ENCODE measurements at places on chromosomes 16 and 17.
A peak's percentile ranks its signal among the peaks of the same experiment; 100 is the strongest.

GRCh38 chr16:86324320-86324719 lies 186.0 kb upstream of the FOXF1 start:
- no peak for DNase-seq

DNA sequence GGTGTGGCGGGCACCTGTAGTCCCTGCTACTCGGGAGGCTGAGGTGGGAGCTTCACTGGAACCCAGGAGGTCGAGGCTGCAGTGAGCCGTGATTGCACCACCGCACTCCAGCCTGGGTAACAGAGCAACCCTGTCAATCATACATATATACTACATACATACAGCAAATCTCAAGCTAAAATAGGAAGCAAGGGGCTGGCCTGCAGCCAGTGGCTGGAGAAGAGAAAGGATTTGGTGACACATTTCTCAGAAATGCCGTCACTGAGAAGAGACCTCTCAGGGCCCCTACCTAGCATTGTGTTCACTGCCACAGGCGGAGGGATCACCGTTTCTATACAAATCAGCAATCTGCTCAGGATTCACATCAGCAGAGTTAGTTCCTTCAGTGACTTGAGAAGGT lies 16.9 kb downstream of the NARF start:
- no peak for DNase-seq

- peak; percentile 9 for DNase-seq
Observed at GRCh38 chr16:4200000-4200780, 41.7 kb downstream of the SRL start.

- no peak for DNase-seq
Observed at GRCh38 chr17:58534901-58535421, 20.5 kb upstream of the MTMR4 start.

GRCh38 chr17:59620518-59621259 lies 994 bp downstream of the CLTC start:
- DNase-seq: no peak

DNA sequence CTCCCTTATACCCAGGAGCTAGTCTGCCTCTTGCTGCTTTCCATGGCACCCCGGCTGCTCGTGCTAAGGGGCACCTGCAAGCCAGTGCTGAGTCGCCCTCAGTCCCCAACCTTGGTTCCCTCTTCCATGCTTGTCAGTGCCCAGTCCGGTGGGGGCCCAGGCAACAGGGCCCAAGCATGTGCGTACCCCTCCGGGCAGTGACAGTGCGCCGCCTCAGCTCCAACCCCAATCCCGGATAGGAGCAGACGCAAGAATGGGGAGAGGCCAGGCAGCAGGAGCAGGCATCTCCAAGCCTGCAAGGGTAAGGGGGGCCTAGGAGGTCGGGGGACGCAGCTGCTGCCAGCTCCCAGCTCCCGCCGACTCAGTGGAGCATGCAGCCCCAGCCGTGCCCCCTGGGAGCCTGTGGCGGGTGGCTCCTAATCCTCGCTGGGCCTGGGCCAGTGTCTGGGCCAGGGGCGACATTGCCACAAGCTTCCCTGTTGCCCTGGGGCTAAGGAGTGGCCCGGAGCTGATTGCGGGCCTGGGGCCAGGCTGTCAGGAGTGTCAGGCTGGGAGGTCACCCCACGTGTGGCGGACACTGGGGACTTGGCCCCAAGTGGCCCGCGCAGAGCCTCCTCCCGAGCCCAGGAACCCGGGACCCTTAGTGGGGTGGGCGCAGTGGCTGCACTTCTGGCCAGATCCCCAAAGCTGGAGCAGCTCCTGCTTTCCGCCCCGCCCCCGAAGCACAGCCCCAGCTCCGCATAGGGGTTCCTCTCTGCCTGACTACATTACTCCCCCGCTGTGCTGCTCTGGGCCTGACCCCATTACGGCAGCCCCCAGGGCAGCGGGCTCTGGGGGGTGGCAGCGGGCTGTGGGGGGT lies 9.8 kb downstream of the CPD start:
- DNase-seq: no peak

DNA sequence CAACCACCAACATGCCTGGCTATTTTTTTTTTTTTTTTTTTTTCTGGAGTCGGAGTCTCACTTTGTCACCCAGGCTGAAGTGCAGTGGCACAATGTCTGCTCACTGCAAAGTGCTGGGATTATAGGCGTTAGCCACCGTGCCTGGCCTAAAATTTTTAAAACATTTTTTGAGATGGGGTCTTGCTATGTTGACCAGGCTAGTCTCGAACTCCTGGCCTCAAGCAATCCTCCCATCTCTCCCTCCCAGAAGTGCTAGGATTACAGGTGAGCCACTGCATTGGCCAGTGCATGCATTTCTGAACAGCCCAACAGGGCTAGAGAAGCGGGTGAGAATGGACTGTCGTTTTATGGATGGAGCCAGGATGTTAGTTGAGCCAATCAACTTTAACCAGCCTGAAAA lies 72.4 kb downstream of the ERCC4 start:
- DNase-seq: no peak

GRCh38 chr16:80041410-80041809 lies 440.9 kb upstream of the MAF start:
- DNase-seq: peak; percentile 18

DNA sequence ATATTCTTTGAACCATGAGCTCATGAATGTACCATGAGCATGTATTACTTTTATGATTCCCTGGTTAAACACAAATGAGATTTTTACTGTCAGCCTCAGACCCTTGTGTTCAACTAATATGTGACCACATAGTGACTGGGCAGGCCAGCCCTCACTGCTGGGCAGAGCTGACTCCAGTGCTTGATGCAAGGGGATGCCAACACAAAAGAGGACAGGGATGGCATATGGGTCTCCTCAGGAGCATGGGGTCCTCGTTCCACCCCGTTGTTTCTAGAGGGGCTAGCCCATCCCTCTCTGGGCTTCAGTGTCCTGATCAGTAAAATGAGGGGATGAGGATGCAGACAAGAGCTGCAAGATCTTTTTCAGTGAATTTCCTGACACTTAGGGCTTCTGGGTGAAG lies 19.3 kb downstream of the CFAP20 start:
- no peak for DNase-seq

DNA sequence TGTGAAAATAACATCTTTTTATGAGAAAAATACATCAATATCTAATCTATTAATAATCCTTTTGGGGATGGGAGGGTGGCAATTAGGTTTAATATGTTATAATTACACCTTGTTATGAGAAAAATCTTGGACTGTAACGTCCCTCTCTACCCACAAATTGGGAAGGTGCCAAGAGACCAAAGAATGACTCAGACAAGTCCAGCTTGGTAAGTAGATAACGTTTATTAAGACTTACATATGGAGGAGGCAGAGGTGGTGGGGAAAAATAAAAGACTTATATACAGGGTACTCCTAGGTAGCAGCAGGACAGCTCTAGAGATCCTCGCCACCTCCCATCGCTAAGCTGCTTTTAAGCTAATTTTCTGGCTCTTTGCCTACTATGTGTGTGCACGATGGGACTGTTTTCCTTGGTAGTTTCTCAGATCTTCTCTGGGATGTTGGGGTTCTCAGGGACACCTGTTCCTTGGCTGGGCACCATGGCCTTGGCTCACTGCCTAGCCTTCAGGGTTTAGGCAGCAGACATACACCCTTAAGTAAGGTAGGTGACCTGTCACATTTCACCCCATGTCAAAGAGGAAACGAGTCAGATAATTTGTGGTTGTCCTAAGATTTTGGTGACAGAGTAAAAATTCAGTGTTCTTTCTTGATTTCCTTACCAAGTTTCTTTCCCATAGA lies 31.5 kb downstream of the RBL2 start:
- DNase-seq: peak; percentile 1

DNA sequence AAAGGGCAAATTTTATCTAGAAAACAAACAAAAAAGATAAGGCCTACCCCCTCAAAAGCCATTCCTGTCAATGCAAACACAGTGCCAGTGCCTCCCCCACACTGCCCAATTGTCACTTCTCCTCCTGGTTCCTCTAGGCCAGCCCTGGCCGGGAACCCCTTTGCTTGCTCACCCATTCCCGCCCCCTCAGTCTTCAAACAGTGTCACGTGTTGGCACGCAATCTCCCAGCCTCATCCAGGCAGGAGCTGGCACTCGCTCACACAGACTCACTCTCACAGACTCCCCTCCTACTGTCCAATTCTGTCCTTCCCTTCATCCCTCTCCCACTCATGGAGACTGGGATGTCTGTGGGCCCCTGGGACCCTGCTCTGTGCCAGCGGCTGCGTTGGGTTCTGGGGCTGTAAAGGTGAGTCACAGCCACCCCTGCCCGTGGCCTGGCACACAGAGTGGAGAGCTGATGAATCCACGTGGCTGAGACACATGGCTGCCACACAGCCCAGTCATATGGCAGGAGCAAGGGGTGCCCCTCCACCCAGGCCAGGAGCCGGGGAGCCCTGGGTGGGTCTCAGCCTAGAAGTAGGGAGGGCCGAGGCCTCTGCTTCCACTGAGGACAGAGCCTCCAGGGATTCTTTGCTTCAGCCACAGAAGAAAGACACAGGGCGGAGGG lies 54.8 kb downstream of the VAC14 start:
- peak; percentile 77 for DNase-seq

DNA sequence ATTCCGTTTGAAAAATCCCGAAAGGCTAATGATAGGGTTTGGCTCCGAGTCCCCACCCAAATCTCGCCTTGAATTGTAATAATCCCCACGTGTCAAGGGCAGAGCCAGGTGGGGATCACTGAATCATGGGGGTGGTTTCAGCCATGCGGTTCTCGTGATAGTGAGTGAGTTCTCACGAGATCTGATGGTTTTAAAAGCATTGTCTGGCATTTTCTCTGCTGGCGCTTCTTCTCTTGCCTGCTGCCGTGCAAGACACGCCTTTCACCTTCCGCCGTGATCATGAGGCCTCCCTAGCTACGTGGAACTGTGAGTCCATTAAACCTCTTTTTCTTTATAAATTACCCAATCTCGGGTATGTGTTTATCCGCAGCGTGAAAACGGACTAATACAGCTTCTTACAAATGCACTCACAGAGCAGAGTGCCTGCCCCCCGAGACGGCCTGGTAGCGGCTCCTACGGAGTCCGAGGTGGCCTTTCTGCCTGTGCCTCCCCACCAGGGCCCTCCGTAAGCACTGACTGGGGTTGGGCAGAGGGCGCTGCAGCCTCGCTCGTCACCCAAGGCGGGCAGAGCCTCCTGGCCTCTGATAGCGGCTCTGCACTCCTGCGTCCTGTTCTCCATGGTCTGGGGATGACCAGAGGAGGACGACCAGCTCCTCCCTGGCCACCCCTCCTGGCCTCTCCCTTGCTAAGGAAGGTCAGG lies 131.7 kb downstream of the FOXL1 start:
- no peak for DNase-seq

DNA sequence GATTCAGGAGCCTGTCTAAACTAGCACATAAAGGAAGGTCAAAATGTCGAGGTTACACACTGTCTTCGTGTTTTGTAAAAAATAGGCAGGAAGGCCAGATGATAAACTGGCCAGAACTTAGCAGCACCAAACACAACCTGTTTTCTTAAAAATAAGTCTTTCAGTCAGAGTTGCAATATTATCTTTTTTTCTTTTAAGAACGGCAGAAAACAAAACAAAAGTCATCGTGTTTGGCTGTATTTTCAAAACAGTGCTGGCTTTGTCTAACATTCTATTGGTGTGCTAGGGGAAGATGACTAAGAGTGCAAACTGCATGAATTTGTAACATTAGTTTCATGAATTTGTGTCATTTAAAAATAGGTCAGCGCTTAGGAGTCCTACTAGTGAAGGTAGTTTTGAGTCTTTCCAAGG lies 5.3 kb downstream of the MAF start:
- no peak for DNase-seq

- DNase-seq: no peak
Observed at GRCh38 chr17:10265100-10265810, 66.8 kb upstream of the GAS7 start.
